ENCODE measurements at places on chromosomes 5 and 9.

GRCh38 chr9:95459851-95460517 lies 56.8 kb downstream of the PTCH1 start:
- DNase-seq: no peak

- no peak for DNase-seq
These were observed 10.0 kb upstream of the AGPAT2 start for GRCh38 chr9:136697146-136697820.

DNA sequence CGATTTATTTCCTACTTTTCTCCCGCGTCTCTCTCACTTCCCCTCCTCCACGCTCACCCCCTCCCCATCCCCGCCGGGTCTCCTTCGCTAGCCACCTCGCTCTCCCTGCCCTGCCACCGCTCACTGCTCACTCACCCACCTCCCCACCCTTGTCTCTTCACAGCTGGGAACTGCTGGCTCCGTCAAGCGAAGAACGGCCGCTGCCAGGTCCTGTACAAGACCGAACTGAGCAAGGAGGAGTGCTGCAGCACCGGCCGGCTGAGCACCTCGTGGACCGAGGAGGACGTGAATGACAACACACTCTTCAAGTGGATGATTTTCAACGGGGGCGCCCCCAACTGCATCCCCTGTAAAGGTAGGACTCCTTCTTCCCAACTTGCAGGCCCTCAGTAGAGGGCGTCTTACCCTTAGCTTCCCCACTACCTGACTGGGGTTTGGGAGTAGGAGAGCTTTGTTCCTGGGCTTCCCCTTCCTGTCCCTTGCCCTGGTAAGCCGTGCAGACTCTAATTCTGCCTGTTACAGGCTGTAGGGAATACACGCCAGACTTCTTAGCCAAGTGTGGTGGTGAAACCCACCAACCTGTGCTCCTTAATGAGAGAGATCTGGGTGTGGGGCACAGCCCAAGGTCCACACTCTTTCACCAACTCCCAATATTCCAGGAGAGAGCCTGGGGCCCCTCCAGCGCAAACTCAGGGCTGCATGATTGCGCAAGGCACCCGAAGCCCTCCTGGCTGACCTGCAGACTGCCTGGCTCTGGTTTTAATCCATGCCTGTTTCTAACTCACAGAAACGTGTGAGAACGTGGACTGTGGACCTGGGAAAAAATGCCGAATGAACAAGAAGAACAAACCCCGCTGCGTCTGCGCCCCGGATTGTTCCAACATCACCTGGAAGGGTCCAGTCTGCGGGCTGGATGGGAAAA lies 2.5 kb downstream of the FST start:
- DNase-seq: no peak

DNA sequence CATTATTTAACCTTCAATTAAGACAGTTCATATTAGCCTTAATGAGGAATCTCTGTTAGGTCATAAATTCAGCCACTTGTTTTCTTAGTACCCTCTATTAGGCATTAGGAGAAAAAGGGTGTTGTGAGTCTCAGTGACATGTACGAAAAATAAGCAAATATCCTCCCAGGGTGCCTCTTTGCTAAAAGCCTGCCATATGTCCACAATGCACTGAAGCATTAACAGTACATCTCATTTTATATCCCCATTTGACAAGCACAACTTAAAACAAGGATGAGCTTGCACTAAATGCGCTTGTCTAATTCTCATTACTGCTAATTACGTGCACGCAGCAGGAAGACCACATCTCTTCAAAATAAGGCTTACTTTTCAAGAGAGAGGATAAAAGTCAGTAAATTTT lies 48.4 kb upstream of the SRFBP1 start:
- DNase-seq: no peak

DNA sequence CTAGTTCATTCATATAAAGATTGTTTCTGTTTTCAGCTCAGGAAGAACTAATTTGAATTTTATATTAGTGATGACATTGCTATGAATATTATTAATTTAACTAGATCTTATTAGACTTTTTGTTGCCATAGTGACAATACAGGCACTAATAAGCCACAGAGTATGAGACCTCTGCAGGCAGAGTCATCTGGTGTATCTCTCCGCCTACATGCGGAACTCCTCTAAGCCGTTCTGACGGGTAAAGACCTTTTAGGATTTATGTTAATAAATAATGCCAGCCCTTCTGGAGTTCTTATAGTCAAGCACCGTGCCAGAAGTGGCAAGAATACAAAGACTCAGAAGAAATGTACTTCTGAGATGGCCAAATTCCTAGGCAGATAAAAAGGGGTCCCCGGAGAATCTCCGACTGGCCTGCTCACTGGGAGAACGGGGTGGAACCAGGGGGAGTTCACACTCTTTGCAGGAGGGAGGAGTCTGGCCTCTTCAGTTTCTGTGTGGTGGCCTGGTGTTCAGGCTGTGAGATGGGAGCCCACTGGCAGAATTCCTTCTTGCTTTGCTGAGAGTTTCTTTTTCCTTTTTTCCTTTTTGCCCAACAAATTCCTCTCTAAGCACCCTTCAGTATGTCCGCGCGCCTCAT lies 85.1 kb upstream of the IL12B start:
- DNase-seq: no peak

DNA sequence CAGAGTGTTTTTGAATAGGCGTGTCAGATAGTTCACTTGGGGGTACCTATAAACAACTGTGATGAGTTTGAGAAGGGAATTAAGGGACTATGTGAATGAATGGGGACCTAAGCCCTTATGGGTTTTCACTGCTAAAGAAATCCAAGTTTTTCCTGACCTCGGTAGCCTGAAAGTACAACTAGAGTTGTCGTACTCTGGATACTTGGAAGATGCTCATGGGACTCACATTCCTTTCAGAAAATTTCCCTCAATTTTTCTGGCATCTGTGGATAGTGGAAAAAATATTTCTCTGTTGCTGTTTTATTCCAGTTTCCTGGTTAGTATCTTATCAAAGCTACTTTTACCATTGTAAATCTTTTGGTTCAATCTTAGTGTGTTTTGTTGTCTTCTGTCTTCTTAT lies 1112.3 kb upstream of the SEMA6A start:
- no peak for DNase-seq

Data from LHCN-M2 (cell line).